ENCODE measurements at places on chromosomes 3 and 15.

DNA sequence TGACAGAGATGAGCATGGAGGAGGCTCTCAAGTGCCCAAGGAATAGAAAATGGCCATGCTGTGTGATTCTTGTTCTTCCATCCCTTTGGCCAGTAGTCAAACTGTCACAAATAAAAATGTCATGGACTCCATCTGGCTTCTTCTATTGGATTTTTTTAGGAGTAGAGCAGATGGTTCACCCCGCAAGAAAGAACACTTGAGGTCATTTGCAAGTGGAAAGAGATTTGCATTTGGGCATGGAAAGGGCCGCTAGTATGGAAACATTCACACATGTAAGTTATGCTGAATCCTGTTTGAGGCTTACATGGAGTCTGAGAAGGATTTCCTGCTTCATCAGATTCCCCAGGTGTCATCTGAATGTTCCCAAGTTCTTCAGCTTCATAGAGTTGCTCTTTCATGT is 53.1 kb upstream of the CFAP161 start:
- no peak for DNase-seq

GRCh38 chr15:57671636-57672035 is 34.9 kb upstream of the POLR2M start:
- no peak for DNase-seq

DNA sequence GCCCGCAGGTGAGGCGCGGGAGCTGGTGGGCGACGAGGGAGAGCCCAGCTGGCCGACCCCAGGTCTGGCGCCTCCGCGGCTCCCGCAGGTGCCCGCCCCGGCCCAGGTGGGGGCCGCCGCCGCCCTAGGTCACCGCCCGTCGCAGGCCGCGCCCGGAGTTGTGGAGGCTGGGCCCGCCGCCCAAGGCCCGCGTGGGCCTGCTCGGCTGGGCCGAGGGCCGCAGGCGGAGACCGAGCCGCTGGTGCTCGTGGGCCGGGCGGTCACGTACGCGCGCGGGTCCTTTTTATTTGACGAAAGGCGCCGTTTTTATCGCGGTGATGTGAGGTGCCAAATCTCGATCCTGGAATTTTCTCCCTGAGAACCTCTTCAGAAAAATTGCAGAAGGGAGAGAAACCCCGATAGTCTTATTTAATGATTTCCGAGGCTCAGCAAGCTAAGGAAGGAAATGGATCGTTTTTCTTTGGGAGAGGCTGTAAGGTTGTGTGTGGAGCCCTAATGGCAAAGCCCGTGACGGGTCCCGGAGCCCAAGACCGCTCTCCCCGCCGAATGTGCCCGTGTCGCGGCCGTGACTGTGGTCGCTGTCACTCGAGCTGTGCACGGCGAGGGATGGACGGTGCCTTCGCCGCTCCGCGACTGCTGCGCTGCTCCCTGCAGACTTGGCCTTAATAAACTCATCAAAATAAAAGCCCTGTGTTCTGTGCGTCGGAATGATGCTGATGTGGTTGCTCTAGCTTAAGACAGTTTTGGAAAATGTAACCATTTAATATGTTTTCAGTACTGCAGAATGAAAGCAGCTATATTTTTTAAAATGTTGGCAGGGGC is 612 bp downstream of the APPL1 start:
- no peak for DNase-seq

DNA sequence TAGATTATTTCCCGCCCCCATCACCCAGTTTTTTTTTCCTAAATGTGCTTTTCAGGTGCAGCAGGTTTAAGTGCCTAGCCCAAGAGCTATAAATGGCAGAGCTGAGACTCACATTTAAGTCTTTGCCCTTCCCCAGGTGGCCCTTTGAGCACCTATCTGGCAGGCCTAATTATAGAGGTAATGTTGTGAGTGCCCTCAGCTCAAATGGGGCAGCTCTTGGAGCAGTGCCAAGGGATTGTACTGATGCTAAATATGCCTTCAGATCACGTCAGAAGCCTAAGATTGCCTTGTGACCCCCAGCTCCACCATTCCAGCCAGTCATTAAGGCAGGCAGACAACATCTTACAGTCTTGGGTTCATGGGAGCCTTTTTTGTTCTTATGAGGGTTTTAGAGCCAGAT is 159.5 kb downstream of the RPLP1 start:
- DNase-seq, result no peak

- DNase-seq, result no peak
Measured at GRCh38 chr15:55327387-55327786, 8.4 kb downstream of the PIGB start.

GRCh38 chr3:87191641-87192040 is 35.5 kb upstream of the CHMP2B start:
- DNase-seq, result no peak

GRCh38 chr15:96273317-96274086 is 57.0 kb upstream of the NR2F2 start:
- DNase-seq, result no peak

DNA sequence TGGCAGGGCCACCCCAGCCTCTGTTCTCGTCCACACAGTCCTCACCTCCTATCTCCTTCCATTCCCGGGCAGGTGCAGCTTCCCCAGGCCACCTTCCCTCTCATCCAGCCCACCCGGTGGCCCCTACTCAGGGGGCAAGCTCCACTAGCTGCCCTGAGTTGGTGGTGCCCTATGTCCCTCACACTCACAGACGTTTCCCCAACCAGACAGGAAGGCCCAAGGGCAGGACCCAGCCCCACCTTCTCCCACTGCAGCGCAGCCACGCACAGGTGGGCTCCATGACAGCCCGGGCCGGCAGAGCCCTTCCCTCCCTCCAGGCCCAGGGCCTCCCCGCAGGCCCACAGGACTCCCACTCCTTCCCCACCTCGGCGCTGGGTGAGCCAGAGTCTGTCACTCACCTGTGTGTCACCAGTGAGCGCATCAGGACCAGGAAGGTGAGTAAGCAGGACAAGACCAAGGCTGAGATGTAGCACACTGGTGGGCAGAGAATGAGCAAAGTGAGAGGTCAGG is 11.1 kb downstream of the ISLR start:
- DNase-seq, result no peak

DNA sequence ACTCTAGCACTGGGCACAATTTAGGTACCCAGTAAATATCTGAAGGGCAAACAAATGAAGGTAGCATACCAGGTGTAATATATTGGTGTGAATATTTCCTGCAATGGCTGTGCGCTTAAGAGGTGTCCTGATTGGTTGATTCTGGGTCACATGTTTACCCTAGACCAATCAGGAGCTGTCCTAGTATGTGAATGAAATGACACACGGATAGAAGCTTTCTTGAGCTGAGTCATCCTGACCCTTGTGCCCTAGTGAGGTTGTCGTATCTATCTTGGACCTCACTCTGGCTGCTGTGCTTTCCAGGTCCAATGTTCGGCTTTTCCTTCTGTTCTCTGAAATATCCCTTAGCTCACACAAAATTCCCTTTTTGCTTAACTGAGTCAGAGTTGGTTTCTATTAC is 58.1 kb upstream of the FOXP1 start:
- no peak for DNase-seq

- DNase-seq, result no peak
Measured at GRCh38 chr15:85312486-85312885, 67.9 kb upstream of the AKAP13 start.

DNA sequence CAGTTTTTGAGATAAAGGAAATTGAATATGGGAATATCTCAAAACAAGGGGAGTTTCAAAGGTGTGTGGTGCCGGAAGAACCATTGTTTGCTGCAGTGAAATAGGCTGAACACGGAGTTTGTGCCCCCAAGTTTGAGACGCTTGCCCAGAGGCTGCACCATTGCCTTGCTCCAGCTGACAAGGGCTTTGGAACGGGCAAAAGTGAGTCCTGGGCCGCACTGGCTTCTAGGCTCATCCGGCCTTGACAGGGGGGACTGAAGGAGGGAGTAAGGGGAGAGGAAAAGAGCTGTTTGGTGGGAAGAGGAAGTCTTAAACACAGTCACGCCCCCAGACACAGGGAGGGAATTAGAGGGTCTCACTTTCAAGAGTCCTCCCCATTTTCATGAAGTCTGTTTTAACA is 269.9 kb downstream of the FAM43A start:
- DNase-seq, result no peak

- no peak for DNase-seq
Measured at GRCh38 chr3:5294356-5294755, 106.8 kb downstream of the EDEM1 start.

DNA sequence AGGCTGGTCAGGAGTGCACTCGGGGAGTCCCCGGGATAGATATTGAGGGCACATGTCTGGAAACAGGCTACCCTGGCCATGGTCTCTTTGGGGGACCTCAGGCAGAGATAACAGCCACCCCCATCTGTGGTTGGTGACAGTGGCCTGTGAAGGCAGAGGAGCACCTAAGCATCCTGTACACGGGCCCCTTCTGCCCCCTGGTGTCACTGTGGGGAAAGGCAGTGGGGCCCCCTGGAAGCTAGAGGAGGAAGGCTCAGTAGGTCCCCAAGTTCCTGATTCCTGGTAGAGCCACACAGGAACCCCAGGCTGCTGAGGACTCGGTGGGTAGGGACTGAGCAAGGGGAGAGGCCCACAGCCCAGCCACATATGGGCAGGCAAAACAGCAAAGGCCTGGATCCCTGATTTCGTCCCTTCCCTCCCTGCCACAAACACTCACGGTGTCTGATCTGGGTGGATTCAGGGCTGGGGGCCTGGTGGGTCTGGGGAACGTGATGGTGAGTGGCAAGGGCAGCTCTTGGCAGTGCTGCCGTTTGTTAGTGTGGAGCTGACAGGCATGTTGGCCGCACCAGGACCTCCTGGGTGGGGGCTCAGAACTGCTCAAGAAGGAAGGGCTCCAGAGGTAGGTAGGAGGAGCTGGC is 14.1 kb upstream of the CXCR6 start:
- no peak for DNase-seq

DNA sequence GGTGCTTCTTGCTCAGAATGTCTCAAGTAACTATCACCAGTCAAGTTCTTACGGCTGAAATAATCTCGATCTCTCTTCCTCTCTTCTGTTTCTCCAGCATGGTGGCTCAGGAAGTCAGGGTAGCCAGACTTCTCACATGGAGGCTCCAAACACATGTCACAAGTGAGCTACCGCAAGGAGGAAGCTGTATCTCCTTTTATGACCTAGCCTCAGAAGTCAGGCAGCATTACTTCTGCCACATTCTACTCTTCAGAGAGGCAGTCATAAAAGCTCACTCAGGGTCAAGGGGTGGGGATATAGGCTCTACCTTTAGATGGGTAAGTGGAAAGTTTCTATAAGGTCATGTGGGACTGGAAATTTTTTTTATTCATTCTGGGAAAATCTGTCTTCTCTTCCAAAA is 86.6 kb upstream of the NEO1 start:
- DNase-seq, result no peak

DNA sequence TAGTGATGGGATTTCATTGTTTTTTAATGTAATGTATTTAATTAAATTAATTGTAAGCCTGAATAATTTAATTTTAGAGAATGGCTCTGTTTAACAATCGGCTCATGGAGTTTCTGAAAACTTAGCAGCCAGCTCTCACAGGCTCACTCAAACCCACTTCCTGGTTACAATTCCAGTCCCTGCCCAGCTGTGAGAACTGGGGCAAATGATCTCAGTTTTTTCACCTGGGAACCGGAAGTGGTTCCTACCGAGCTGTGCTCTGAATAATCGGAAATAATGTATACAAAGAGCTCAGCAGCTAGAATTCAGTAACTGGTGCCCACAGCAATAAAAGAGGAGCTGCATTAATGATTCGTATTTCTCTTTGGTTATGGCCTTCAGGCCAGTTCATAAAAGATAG is 244.3 kb upstream of the MCTP2 start:
- DNase-seq, result no peak
